Astrocyte of the spinal cord (primary cell): ENCODE measurements at places on chromosomes 4 and X.

DNA sequence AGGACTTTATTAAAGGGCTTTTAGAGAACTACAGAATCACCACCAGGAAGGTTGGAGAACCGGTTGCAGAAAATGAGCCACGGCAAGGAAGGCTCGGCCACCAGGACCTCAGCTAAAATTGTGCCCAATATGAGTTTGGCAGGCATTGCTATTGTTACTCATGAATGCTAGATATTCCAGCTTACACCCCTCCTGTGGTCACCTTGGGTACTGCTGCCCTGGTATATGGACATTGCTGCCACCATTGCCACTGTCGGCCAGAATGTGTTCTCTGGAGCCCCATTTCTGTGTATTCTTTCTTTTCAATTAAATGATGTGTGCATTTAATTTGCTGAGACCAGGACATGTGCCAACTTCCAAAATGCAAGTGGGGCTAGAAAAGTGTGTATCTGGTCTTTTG, 626.7 kb upstream of the BOD1L1 start:
- peak; percentile 17 for DNase-seq

DNA sequence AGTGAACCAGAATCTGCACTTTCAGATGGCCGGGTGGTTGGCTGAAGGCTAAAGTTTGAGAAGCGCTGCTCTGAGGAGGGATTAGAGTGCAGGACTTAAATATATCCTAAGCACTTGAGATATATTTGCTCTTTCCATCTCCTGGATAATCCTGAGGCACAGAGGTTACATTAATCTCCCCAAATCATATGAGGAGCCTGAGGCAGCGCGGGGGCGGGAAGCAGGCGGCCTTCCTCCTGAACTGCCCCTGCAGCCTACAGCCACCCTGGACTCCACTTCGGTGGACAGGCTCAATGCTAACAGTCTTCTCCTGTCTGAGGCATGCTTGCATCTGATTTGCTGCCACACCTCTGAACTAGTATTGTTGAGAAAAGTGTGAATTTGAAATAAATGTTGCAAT, 72.5 kb downstream of the AFAP1 start:
- DNase-seq, result no peak

DNA sequence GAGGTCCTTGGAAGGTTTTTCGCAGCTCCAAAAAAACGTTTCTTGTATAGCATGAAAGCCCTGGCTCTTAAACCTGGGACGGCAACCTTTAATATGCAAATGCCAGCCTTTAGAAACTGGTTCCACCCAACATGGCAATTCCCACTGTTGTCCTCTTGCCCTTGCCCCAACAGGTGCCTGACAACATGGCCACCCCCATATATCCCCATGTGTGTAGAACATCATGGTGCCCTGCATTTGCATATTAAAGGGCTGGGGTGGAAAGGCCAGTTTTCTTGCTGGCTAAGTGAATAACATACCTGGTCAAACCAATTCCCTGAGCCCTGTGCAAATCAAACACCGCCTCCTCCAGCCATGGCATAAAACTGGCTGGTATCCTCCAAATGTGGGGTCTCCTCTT, 26.0 kb upstream of the GLRA3 start:
- no peak for DNase-seq

- DNase-seq, result no peak
These were observed 69.8 kb downstream of the FHDC1 start for GRCh38 chr4:153005899-153006381.

DNA sequence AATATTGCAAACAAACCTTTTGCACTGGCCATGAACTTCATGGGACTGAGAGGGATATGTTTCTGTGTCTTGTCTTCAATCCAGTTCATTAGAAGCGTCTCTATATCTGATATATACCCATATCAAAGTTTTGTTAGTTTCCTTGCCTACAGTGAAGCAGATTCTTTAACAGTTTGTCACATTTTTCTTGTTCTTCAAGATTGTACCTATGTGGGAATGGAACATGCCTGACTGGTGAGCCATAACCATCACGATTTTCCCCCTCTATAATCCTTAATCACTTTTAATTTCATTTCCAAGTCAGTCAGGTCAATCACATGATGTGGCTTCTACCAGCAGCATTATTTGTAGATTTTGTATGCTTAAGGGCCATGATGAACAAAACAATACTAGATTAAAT, 197.1 kb upstream of the PDE5A start:
- no peak for DNase-seq

GRCh38 chrX:70025464-70025863, 24.3 kb downstream of the AWAT2 start:
- peak; percentile 14 for DNase-seq

DNA sequence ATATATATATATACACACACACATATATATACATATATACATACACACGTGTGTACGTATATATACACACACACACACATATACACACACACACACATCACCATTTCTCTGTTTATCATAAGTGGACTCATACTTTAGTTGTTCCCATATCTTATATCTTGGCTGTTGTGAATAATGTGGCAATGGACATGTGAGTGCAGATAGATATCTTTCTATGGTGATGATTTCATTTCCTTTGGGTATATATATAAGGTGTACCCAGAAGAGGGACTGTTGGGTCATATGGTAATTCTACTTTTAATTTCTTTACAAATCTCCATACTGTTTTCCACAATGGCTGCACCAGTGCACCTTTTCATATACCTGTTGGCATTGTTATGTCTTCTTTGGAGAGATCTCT, 105.9 kb downstream of the LARP1B start:
- DNase-seq, result no peak

GRCh38 chr4:122131562-122132157, 20.5 kb upstream of the BLTP1 start:
- no peak for DNase-seq

DNA sequence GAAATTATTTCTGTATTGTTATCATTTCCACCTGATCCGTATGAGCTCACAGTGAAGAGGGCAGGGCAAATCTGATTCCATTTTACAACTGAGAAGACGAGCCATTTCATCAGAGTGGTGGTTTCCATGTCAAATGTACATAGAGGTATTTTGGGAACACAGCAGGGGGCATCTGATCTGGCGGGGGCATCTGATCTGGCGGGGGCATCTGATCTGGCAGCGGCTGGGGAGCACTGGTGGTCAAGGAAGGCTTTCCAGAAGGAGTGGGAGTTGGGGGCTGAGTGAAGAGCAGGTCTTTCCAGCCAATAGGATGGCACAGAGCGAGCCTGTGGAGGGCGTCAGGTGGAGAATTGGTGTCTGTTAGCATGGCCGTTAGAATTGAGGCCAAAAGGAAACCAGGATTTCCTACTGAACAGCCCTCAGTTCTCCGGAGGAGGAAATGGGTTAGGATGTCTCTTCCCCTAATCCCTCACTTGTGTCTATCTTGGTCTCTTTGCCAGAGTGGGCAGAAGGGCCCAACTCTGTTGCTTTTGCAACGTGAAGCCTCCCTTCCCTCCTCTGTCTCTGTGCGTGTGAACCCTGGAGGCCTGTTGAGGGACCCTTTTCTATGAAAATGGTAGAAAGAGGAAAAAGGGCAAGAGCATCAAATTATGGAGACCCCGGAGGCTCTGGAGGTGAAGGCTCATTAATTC, 41.3 kb downstream of the RHOH start:
- DNase-seq, result no peak

GRCh38 chr4:14566518-14566917, 435.8 kb upstream of the CPEB2 start:
- peak; percentile 89 for DNase-seq

DNA sequence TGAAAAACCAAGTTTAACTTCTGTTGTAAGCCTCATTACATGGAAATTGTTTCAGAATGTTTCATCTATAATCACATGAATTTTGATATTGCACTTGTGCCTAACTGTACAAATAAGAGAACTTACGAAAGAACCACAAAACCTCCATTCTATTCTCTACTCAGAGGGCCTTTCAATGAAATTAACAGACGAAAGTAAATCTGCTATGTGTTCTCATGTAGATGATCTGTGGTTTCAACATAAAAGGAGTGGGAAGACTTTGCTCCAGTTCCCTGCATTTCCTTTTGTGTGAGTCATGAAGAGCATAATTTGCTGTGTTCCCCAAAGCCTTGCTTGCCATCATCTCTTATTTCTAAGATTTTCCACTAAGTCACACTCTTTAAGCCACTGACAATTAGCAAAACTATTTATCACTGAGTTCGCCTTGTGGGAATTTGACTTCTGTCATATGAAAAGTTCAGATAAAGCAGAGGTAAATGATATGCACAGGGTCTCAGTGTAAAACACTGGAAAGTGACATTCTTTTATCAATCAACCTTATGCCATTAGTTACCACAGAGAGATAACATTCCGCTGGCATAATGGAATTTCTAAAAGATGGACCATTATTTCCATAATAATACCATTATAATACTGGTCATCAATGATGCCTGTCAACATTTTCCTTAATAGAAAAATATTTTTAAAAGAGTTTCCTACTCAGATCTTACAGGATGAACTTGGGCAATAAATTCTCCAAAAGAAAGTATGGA, 329.8 kb downstream of the NR3C2 start:
- DNase-seq, result peak; percentile 87
